ENCODE measurements at places on chromosomes 5 and 9.

GRCh38 chr9:83521411-83521810 is 16.8 kb downstream of the FRMD3 start:
- no peak for DNase-seq

GRCh38 chr5:149044453-149045088 is 18.3 kb downstream of the SH3TC2 start:
- no peak for DNase-seq

DNA sequence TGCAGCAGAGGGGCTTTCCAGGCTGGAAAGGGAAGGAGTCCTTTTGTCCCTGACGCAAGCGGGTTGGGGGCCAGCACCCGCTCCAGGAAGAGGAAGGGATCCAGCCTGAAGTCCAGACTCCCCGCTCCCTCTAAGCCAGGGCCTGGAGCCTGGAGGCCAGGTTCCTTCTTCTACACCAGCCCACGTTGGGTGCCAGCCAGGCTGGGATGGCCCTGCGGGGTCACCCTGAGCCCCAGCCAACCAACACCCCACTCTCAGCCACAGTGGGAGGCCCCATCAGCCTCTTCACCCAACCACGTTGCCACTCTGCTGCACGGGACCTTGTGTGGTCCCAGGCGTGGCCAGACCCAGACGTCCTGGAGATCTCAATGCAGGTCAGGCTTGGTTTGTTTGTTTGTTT is 970 bp upstream of the FUT7 start:
- DNase-seq: no peak

DNA sequence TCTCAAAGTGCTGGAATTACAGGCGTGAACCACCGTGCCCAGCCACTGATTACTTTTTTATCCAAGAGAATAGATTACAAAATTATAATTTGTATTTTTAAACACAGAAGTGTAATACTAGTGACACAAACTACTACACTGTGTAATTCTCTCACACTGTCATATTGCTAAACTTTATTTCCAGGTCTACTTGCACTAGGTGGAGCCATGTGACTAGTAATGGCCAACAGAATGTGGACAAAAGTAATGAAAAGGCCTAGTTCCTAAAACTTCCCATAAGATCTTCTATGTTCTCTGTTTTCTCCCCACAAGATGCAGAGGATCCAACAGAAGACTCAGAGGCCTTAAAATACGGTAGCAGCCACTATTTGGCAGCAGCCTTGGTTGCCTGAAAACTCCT is 27.3 kb downstream of the NADK2 start:
- no peak for DNase-seq

- DNase-seq: no peak
Measured at GRCh38 chr5:143676802-143677201, 135.2 kb upstream of the HMHB1 start.

DNA sequence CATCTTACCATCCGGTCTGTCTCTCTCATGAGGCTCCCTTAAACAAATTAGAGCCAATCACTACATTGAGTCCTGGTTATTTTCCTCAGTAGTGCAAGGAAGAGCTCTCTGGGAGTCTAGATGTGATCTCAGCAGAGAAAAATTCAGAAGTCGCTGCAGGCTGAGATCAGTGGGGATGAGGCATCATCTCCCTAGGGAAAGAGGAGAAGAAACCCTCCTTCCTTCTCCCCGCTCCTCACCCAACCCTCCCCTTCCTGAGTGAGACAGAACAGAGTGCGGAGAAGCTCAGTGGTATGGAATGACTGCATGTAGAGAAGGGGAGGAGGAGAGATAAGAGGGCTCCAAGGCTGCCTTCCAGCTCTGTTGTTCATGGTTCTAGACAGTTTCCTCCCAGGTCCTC is 80.5 kb downstream of the PAPPA start:
- DNase-seq: peak; percentile 91

GRCh38 chr5:45604092-45604491 is 92.1 kb downstream of the HCN1 start:
- no peak for DNase-seq

DNA sequence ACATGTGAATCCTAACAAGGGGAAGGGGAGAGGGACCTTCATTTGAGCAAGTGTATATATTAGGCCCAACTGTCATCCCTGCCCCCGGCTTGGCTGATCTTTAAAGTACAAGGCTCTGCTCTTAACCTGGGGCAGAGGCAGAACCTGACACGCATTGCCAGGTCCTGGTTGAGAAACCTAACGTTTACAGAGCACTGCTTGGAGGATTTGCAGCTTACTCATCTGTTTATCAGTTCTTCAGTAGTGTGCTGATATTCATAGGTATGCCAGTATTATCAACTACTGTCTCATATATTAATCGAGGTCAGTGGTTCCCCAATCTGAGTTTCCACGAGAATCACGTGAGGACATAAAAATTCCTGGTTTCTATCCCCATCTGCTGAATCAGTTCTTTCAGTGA is 50.4 kb downstream of the ACO1 start:
- no peak for DNase-seq

GRCh38 chr5:134824681-134825080 is 21.1 kb upstream of the C5orf24 start:
- no peak for DNase-seq

DNA sequence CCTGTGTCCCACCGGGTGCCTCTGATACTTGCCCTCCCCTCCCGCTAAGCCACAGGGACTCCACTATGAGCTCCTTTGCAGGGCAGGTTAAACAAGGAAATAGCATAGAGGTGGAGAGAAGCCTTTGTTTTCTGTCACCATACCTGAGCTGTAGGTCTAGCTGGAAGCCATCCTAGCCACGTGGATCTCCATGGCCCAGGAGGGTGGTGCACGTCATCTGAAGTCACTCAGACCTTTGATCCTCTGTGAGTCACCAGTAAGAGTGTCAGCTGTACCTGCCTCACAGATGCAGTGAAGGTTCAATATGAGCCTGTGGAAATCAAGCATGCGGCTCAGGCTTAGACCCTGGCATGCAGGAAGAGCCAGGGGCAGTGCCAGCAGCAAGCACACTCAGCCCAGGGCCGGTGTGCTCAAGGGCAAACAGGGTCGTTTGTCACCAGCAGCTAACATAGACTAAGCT is 55.1 kb downstream of the ASS1 start:
- DNase-seq: no peak

GRCh38 chr5:95110118-95110517 is 174.8 kb downstream of the MCTP1 start:
- DNase-seq: no peak

- DNase-seq: no peak
Measured at GRCh38 chr5:156295431-156295830, 31.5 kb upstream of the SGCD start.

- peak; percentile 34 for DNase-seq
Measured at GRCh38 chr5:13108265-13108664, 836.2 kb downstream of the DNAH5 start.

DNA sequence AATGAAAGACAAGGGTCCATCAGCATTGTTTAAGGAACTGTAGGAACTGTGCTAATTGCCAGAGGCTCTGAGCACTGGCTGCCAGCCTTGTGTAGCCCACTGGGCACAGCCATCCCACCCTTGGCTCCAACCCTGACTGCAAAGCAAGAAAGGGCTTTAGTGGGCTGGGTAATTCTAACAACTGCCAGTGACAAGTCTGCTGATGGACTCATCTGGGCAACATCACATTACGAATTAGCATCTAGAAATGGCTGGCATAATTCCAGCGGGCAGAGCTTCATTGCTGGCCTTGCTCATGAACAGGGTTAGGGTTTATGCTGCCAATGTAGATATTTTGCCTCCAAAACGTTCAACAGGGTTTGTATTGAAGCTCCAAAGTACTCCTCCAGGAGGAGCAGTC is 326.9 kb downstream of the ARHGEF28 start:
- no peak for DNase-seq

GRCh38 chr9:127182901-127183746 is 60.7 kb upstream of the ANGPTL2 start:
- DNase-seq: no peak

GRCh38 chr5:145824040-145824439 is 11.1 kb downstream of the PRELID2 start:
- no peak for DNase-seq

GRCh38 chr9:84371737-84372136 is 31.2 kb upstream of the SLC28A3 start:
- DNase-seq: peak; percentile 14

DNA sequence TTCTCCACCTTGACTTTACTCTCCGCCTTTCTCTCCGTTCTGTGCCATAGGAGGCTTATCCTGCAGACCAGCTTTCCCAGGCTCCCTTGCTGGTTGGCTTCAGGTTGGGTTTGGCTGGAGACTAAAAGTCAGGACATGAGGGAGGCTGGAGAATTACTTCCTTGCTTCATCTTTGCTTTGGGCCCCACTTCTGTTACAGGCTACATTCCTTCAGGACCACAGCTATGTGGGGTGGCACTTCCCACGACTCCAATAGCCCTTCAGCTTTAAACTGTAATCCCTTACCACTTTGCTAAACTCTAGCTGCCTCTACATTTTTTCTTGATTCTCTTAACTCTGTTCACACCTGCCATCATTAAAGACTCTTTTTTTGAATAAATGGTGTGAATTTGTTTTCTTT is 186.7 kb upstream of the NR4A3 start:
- DNase-seq: peak; percentile 2

DNA sequence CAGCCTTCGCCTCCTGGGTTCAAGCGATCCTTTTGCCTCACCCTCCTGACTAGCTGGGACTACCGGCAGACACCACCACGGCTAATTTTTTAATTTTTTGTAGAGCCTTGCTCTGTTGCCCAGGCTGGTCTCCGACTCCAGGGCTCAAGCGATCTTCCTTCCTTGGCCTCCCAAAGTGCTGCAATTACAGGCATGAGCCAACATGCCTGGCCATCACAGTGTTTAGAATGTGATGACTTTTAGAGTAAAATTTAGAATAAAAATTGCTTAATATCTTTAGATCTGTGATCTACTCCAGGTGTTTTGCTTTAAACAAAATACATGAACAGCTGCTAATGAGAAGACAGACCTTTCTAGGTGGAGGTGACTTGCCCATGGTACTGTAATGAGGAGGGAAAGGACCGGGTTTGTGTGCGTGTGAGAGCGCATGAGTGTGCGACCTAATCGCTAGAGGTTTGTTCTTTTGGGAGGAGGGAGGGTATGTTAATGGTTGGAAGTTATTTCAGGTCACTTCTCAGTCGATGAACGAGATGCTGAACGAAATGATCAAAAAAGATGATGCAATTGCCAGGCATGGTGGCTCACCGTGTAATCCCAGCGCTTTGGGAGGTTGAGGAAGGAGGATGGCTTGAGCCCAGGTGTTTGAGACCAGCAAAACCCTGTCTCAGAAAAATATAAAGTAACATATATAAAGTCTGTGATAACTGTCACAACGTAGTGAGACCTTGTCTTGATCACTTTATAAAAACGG is 2.0 kb downstream of the CNOT6 start:
- no peak for DNase-seq

DNA sequence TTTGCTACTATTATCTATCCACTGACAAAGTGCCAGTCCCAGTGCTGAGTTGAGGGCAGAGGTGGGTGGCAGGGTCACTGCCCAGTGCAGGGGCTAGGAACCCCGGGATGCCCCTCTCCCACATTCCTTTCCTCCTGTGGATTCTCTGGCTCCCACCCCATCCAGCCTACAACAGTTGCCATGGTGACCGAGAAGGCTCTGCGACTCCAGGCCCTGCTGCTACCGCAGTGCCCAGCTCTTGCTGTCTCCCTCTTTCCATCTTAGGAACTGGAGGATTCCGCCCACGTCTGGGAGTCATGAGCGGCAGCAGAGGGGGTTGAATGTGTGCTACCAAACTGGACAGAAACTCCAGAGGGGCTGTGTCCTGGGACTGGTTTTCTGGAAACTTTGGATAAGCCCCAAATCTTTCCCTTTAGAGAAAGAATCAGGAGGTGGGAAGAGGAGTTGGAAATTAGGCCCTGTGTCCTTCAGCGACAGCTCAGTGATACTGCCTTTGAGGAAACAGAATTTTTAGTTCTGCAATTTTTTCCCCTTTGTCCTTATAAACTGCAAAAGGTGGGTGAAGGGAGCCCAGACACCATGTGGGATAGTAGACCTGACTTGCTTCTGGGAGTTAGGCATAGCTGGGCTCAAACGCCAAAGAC is 20.7 kb upstream of the C5orf47 start:
- no peak for DNase-seq

GRCh38 chr5:179241175-179241574 is 104.1 kb downstream of the ADAMTS2 start:
- no peak for DNase-seq

DNA sequence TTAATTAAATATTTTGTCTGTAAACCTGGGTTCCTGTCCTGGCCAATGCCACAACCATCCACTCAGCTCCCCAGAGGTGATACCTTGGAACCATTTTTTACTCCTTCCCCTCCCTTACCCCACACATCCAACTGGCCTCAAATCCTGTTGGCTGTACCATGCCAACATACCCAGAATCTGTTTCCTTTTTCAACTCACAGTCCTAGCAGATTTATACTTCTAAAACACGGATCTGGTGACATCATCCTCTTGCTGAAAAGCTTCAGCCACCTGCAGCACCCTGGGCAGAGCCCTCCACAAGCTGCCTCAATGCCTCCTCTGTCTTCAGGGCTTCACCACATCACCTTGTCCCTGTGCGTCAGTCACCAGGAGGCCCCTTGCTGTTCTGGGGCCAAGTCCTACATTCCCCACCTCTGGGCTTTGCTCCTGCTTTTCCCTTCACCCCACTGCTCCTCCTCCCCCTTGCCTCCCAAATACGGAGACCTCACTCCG is 14.9 kb downstream of the SEMA6A start:
- DNase-seq: no peak

GRCh38 chr5:10800852-10801251 is 39.8 kb upstream of the DAP start:
- DNase-seq: no peak

GRCh38 chr5:116892993-116893392 is 318.4 kb upstream of the SEMA6A start:
- no peak for DNase-seq

- peak; percentile 52 for DNase-seq
Measured at GRCh38 chr5:149915392-149916260, 29.0 kb downstream of the PDE6A start.

DNA sequence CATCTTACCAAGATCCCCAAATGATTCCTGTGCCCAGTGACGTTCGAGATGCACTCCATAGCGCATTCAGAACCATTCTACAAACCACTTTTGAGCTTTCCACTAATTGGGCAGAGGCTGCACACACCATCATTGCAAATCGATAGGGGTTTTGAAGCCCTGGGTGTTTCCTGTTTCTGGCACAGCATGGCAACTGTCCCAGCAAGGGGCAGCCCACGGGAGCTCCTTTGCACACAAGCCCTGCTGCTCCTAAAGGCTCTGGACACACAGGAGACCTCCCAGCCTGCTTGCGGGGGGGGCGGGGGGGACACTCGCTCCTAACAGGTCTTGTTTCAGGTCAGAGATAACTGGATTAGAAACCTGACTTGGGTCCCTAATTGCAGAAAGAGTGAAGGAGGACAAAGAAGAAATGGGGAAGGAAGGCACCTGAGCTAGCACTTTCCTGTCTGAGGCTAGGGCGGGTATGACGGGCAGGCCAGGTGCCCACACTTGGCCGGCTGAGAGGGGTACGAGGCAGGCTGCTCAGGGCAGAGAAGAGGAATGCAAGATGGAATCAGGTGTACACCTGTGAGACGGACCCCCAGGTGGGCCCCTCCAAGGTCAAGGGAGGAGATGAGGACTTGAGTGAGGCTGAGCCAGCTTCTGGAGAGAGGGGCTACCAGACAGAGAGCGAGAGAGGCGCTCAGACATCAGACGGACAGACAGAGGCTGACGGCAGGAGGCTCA is 820 bp downstream of the FBP1 start:
- no peak for DNase-seq
